ENCODE measurements at places on chromosomes 5 and 9.
A peak's percentile ranks its signal among the peaks of the same experiment; 100 is the strongest.

DNA sequence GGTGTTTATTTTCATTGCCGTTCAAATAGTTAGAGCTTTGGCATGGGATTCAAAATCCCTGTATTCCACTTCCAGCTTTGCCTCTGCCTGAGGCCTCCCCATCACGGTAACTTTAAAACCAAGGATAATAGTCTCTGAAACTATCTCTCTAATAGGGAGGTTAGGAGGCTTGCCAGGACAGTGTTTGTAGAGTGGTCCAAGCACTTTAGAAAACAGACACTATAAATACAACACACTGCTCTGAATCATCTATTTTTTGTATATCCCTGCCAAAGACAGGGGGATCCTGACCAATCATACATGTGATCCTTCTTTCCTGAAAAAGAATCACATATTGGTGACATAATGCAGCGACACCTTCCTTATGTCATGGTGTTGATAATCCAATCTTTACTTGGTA, 326.8 kb downstream of the BNC2 start:
- DNase-seq: no peak

DNA sequence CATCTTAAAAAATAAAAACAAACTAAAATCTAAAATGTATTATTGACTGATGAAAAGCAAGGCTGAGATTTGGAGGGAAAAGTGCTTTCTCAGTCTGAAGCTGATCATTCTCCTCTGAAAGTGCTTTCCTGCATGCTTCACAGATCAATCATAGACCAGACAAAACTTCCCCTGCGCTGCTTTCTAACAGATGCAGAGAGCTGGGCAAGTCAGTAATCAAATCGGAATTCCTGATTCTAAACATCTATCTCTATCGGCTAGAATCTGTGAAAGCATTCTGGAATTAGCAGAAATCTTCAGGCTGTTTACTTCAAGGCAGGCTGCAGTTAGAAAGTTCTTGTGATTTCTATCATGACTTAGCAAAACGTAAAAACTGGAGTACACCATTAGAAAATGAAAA, 15.6 kb upstream of the FAM81B start:
- no peak for DNase-seq

DNA sequence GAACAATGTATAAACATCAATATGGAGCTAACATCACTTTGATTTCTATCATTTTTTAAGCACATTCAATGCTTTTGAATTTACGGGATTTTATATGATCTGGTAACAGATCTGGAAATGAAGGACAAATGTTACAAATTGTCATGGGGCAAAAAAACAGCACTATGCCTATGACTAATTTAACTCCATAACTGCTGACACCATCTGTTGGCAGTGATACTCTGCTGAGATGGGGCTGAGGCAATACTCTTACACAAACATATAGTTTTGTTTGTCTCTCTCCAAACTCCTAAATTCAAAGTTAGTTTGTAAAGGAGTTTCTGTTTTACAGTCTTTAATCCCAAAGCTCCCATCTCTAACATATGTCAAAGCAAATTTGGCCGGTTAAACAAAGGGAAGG, 132.5 kb upstream of the FER start:
- no peak for DNase-seq

- no peak for DNase-seq
Observed at GRCh38 chr5:3333836-3334235, 261.8 kb upstream of the IRX1 start.

GRCh38 chr5:107794741-107795140, 124.0 kb upstream of the EFNA5 start:
- no peak for DNase-seq

DNA sequence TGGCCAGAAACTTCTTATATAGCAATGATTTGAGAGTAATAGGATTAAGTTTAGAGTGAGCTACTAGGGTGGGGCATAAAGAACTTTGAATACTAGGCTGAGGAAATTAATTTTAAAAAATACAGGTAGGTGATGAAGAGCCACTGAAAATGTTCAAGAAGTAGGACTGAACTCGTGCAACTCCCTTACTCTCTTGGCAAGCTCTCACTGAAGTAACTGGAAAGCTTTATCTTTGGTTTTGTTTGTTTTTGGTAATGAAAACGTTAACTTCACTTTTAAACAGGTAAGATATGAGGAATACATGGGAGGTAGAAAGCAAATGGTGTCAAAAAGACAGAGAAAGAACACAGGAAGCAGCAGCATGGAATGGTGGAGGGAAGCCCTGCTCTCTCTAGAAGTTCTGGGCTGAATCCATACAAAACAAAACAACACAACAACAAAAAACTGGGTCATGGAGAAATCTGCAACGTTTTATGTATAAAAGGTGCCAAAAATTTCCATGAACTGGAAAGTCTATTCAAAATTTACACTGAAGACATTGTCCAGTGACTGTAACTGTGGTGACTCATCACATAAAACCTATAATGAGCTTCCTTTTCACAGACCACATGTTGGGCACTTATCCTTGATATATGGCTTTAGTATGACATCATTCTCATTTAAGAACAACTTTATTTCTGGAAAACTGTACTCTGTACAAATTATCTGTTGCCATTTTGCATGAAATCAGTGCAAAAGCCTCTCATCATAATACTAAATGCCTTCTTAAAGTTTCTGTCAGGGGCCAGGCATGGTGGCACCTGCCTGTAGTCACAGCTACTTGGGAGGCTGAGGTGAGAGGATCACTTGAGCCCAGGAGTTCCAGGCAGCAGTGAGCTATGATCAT, 91.2 kb upstream of the CHD1 start:
- DNase-seq: no peak

DNA sequence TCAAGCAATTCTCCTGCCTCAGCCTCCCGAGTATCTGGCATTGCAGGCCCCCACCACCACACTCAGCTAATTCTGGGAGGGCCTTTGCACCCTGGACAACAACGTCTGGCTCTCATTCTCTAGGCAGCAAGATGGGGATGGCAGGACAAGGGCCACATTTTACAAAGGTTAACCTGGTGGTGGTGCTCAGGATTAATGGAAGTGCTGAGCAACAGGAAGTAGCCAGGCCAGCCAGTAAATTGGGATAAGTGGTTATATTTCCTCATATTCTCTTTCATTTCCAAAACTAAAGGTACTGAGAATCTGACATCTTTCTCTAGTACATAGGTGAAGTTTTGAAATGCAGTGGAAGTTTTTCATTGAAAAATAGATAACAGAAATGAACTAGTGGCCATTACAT, 24.7 kb upstream of the ASPN start:
- no peak for DNase-seq

GRCh38 chr5:79235261-79235633, 684 bp upstream of the JMY start:
- DNase-seq: no peak

GRCh38 chr9:124292696-124293593, 35.2 kb downstream of the NEK6 start:
- DNase-seq: no peak

DNA sequence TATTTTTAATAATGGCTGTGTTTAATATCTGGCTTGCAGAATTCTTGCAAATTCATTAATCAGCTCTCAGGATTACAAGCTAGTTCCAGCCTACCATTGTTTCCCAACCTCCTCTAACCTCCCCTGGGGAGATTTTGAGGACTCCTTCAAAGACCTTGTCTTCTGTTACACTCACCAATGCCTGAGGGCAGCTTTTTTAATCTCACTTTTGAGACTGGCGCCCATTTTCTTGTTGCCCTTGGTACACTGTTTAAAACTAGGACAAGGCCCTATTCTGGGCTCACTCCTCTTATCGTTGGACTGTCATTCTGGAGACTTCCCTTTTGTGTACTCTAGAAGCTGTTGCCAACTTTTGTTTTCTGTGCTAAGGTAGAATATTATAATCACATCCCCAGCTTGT, 13.6 kb upstream of the EQTN start:
- no peak for DNase-seq

DNA sequence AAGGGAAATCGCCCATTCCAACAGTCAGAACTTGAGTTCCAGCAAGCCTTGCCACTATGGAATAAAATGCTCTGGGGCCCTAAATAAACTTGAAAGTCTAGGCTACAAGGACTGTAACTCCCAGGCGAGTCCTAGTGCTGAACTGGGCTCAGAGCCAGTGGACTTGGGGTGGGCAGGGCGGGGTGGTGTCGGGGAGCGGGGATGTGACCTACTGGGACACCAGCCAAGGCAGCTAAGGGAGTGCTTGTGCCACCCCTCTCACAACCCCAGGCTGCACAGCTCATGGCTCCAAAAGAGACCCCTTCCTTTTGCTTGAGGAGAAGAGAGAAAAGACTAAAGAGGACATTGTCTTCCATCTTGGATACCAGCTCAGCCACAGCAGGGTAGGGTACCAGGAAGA, 61.5 kb downstream of the MEIKIN start:
- no peak for DNase-seq

GRCh38 chr9:101671567-101671966, 66.9 kb downstream of the GRIN3A start:
- DNase-seq: no peak

- peak; percentile 62 for DNase-seq
Observed at GRCh38 chr9:120877276-120878034, 467 bp upstream of the PHF19 start.

DNA sequence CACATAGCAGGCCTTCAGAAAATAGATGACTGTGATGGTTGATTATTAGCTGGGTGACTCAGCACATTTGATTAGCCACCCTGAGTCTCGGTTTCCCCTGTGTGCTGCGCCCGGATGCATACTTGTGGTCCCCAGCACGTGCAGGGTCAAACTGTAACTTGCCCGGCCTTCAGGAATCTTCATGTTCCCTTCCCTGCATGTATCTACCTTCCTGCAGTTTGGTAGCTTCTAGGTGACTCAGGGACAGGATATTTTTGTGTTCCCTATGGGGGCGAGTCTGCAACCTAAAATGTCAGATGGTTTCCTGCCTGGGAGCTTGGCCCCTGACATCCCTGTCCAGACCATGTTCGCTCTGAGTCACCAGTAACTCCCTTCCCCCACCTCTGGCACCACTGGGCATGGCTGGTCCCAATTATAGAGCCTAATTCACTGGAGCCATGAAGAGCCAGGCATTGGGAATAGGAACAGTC, 13.2 kb downstream of the PTGS1 start:
- DNase-seq: no peak

- DNase-seq: no peak
Observed at GRCh38 chr9:36924071-36924470, 110.0 kb downstream of the PAX5 start.

GRCh38 chr5:139004374-139005307, 129.5 kb upstream of the LRRTM2 start:
- DNase-seq: no peak

GRCh38 chr9:93223260-93224180, 39.6 kb downstream of the WNK2 start:
- DNase-seq: no peak

- no peak for DNase-seq
Observed at GRCh38 chr9:21078702-21079101, 960 bp upstream of the IFNB1 start.

Measured in caudate nucleus (tissue), 63 donors.